Astrocyte of the spinal cord (primary cell): ENCODE measurements at places on chromosomes 11 and 22.

DNA sequence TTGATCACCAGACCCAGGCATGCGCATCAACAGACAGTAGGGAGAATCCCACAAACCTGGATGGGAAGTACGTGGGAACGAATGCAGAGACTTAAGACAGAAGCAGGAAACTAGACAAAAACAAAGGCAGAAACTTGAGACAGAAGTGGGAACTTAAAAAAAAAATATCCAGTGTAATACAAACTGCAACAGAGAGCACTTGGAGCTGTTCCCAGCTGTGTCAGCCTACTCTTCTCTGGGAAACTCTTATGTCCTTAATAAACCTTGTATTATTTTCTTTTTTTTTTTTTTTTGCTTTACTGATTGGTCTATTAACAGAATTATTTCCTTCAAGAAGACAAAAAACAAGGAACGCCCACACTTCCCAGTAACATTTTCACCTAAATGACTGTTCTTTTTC lies 1818.1 kb upstream of the RAG2 start:
- peak; percentile 6 for DNase-seq

GRCh38 chr11:77470971-77471370 lies 2.9 kb downstream of the PAK1 start:
- no peak for DNase-seq

GRCh38 chr22:38681582-38682335 lies at the start of gene TOMM22:
Gene TOMM22 (plus strand): TSS chr22:38681957. CDS start chr22:38681979, 22 bp downstream.
- DNase-seq, result peak; percentile 86

GRCh38 chr11:85647078-85647477 lies 689 bp upstream of the TMEM126A start:
- DNase-seq, result no peak

GRCh38 chr11:88301488-88302140 lies 35.9 kb downstream of the CTSC start:
- peak; percentile 40 for DNase-seq

DNA sequence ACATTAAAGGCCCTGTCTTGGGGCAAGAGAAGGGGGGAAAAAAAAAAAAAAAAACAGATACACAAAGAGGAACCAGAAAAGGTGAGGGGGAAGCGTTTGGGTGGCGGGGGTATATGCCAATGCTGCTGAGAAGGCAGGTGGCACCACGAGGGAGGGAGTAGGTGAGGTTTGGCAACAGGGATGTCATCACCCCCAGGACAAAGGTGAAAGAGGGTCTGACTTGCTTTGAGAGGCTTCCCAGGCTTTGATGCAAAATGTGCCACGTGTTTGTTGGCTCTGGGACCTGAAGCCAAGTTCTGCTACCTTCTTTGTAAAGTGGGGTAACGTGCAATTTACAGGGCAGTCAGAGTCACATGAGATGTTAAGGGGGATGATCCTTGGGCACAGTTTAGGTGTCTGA lies 4.1 kb downstream of the YPEL1 start:
- DNase-seq, result no peak

- DNase-seq, result no peak
These were observed 31.9 kb downstream of the FBLN1 start for GRCh38 chr22:45534339-45535192.

- DNase-seq, result no peak
These were observed 10.2 kb upstream of the APOL6 start for GRCh38 chr22:35638001-35638400.

- no peak for DNase-seq
These were observed 87.5 kb upstream of the PARVA start for GRCh38 chr11:12289667-12290476.

- DNase-seq, result no peak
These were observed 7.2 kb downstream of the PHOX2A start for GRCh38 chr11:72236774-72237111.

GRCh38 chr11:47714554-47715081 lies 551 bp downstream of the AGBL2 start:
- peak; percentile 16 for DNase-seq

- peak; percentile 28 for DNase-seq
These were observed 24.6 kb downstream of the ATG16L2 start for GRCh38 chr11:72838691-72839305.

GRCh38 chr11:114163830-114164401 lies 104.4 kb downstream of the ZBTB16 start:
- DNase-seq, result peak; percentile 52

GRCh38 chr11:69387409-69387885 lies 93.5 kb downstream of the MYEOV start:
- DNase-seq, result no peak

DNA sequence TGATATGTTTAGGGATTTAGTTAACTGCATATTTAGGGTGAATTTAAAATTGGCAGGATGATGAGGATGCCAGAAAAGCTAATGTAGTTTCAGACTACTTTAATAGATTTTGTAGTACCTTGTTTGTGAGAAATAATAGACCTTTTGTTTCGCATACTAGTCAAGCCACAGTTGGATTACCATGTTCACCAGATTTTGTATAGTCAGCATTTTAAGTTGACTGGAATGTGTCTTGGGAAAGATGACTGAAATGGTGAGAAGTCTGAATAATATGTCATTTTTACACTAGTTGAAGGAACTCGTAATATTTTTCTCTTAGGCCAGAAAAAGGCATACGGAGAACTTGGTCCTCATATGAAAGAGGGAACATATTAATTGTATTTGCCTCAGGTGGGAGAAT lies 23.4 kb downstream of the ATM start:
- DNase-seq, result no peak

GRCh38 chr11:113332023-113332422 lies 17.6 kb downstream of the TTC12 start:
- DNase-seq, result no peak

GRCh38 chr11:14021738-14022137 lies 59.2 kb downstream of the SPON1 start:
- DNase-seq, result no peak

- DNase-seq, result no peak
These were observed 334.9 kb downstream of the OPCML start for GRCh38 chr11:133197425-133197824.

- DNase-seq, result peak; percentile 18
These were observed 41.3 kb upstream of the CXCR5 start for GRCh38 chr11:118842369-118842768.

- DNase-seq, result no peak
These were observed 11.5 kb upstream of the NEAT1 start for GRCh38 chr11:65410936-65411680.

- DNase-seq, result no peak
These were observed 3.8 kb downstream of the SLC7A4 start for GRCh38 chr22:21028277-21029251.

GRCh38 chr11:1232883-1233321 lies 10.0 kb downstream of the MUC5B start:
- no peak for DNase-seq

- no peak for DNase-seq
These were observed 119.4 kb downstream of the WNT7B start for GRCh38 chr22:45857519-45857918.

DNA sequence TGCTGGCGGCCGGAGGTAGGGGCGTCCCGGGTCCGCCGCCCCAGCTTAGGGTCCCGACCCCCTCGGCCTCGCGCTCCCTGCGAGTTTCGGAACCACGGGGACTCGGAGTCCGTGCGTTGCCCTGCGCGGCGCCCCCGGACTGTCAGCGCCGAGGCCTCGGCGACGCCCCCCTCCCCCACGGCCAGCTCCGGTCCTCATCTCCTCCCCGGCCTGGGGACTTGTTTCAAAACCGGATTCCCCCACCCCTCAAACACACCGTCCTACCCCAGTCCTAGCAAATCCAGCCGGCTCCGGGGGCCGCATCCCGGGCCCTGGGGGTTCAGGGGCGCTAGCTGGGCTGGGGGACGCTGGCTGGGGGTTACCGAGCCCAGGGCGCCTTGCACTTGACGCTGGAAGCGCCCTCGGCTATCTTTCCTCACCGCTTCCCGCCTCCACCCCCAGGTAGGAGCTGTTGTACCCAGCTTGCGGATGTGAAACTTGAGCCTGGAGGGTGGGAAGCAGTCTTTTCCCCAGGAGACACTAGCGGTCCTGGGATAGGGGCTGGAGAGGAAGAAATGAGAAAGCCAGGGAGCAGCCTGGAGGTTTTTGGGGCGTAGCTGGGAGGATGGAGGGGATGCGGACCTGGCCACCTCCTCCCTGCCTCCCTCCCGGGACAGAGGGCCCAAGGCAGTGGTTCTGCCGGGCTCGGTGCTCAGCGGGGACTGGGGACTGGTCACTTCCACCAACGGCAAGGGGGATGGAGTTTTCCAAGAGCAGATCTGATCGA lies 550 bp downstream of the FBLN1 start:
- no peak for DNase-seq

DNA sequence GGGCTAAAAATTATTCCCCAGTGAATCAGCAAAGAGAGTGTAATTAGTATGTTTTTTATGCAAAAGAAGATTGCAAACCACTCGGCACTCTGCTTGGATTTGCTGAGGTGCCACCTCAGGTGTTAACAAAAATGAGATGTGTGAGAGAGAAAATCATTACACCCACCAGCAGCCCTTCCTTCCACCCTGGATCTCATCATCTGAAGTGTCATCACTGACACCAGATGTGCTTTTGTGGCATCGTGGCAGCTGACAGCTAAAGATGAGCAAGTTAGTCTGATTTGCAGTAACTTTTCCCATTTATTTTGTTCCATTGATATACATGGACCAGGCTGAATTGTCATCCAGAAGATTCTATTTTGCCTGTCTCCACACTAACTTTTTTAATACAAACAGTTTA lies 44.6 kb upstream of the PAK1 start:
- DNase-seq, result no peak

DNA sequence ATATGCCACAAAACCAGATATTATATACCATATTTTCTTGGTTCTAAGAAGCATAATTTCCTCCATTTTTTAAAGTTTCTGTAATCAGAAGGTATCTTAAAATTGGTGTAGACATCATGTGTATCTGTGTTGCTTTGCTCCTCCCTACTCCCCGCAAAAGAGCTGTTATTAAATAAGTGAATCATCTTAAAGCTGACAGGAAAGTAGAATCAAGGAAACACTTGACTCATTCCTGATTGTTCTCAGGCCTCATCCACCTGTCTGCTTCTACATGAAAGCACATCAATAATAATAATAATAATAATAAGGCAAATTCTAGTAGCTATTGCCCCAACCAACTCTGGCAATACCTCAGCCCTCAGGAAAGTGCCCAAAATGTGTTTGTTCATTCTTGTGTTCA lies 26.2 kb upstream of the GUCY1A2 start:
- peak; percentile 41 for DNase-seq

DNA sequence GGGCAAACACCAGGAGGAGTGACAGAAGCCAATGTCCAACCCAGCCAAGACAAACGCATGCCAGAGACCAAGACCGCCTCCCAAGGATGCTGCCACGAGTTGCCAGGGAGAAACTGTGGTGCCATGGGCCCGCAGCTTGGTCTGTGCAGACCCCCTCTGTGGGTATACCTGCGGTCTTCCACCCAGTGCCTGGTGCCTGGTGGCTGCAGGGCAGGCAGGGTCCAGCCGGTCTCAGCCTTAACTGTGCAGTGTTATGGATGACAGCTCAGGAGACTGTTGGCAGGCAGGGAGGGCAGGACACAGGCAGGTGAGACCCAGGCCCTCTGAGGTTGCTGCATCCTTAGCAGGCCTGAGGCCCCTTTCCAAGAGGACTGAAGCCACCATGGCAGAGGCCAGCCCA lies 97.9 kb downstream of the MED15 start:
- DNase-seq, result no peak

- peak; percentile 29 for DNase-seq
These were observed 996.7 kb upstream of the CHORDC1 start for GRCh38 chr11:91219535-91219934.

- DNase-seq, result no peak
These were observed 45.0 kb downstream of the ST3GAL4 start for GRCh38 chr11:126400479-126400878.

GRCh38 chr11:78465169-78465942 lies 47.7 kb upstream of the GAB2 start:
- DNase-seq, result no peak

DNA sequence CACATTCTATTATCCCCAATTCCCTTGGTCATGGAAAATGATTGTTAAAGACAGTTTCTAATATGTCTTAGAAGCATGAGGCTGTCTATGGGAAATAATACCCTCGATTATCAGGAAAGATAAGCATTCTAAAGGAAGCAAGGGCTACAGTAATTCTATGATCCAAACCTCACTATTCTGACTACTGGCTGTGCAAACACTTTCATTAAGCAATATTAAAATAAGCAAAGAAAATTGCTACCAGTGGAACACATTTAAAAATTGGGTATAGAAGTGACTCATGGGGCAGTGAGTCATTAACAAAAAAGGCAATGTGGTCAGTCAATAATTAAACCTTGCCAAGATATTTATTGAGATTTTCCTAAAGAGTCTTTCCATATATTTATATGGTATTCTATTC lies 1415.2 kb upstream of the TENM4 start:
- DNase-seq, result peak; percentile 60

DNA sequence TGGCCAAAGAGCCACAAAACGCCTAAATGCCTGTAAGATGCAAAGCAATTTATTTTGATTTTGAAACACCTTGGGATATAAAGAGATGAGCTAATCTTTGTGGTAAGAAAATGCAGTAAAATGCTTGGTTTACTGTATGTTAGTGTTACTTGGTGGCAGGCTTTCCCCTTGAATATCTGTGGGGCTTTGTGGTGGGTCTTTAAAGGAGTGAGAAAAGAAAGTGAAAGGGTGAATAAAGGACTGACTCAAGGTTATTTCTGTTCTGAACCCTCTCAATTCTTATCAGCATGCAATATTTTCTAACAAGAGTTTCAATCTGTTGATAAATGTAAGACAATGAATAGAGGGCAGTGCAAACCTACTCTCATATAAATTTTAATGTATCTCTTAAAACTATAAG lies 1555.9 kb upstream of the RAG2 start:
- DNase-seq, result no peak

- peak; percentile 86 for DNase-seq
These were observed 288.8 kb downstream of the CASP12 start for GRCh38 chr11:104609311-104610085.

DNA sequence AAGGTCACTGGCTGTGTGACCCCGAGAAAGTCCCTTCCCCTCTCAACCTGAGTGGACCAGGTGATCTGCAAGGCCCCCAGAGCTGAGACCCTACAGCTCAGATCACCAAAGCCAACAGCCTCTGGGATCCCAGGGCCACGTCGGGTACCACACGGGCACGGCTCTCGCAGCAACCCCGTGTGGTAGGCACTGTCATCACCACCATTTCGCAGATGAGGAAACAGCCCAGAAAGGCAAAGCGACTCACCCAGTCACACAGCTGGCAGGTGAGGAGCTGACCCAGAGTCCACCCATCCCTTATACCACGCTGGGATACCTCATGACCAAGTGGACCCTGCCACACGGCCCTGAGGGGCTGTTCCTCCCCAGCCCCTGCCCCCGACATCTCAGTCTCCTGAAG lies 2.8 kb downstream of the ATP5MGL start:
- DNase-seq, result no peak

- no peak for DNase-seq
These were observed 21.2 kb downstream of the ARRB1 start for GRCh38 chr11:75330291-75330690.
